ENCODE measurements at places on chromosomes 6 and 20.

GRCh38 chr6:102799051-102799450 lies 1405.5 kb downstream of the GRIK2 start:
- DNase-seq = no peak

- no peak for DNase-seq
These were observed 46.6 kb downstream of the MYB start for GRCh38 chr6:135227758-135228157.

DNA sequence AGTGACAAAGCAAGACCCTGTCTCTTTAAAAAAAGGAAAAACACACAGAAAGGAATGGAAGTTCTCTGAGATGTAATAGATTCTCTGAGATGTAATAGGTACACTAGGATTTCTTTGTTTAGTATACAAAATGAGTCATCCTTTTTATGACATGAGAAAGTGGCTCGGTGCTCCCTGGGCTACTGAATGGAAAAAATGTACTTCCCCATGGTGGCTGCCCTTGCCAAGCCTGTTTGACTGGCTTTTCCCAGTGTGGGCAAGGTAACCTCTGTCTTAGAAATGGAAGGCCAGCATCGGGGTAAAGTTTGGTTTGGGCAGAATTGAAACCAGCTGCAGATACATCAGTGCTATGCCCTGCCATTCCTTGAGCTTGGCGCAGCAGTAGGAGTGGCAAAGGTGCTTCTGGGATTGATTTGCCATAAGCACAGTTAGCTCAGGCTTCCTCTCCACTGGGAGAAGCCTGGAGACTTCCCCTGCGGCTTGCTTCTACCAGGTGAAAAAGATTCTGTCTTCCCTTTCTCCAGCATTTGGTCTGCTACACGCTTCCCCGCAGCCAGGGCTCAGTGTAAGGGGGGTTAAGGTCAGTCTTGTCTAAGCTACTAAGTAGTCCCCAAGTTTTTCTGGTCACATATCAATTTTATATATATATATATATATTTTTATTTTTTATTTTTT lies 24.5 kb downstream of the ARFGEF2 start:
- no peak for DNase-seq

DNA sequence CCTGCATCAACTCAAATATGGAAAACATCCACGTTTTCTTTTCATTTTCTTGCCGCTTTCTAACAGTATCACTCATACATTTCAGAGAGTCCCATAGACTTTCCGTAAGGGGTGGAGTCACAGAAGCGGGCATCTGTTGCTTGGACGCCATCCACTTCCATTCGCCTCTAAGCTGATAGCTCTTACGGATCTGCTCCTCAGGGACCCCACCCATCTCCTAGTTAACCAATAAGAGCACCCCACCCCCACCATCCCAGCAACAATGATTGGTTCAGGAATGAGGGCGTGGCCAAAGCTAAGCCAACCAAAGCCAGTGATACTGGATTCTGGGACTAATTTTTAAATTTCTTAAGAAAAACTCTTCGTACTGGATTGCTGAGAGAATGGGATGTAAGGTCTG lies 42.4 kb downstream of the SLC2A10 start:
- no peak for DNase-seq

DNA sequence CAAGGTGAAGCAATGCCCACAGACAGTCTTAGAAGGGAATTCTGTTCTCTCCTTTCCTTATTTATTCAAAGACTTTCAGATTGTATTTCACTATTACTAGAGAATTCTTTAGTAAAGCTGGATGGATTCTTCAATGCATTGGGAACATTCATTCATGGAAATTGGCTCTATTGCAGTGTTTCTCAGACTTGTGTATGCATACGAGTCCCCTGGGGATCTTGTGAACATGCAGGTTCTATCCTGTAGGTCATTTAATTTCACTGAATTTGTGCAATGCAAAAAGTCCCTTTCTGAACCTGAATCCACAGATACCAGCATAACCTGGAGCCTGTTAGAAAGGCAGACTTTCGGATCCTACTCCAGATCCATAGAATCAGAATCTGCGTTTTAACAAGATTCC lies 160.9 kb upstream of the AHI1 start:
- DNase-seq = no peak

DNA sequence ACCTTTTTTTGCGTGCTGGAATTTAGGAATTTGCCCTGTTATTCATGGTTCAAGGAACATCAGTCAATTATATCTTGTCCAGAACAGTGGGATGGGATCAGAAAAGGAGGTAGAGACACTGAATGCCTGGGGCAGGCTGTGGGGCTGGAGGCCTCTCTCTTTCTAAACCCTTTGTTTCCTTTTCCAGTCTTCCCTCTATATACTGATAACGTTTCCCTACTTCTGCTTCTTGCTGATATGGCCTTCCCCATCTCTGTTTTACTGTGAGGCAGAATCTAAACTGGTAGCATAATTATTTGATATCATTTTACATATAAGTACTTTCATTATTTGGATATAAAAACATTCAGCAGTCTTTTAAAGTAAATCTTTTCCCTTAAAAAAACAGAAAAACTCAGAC lies 67.5 kb downstream of the DNAH8 start:
- DNase-seq = no peak

- DNase-seq = no peak
These were observed 55.1 kb downstream of the KIF16B start for GRCh38 chr20:16517946-16518783.

DNA sequence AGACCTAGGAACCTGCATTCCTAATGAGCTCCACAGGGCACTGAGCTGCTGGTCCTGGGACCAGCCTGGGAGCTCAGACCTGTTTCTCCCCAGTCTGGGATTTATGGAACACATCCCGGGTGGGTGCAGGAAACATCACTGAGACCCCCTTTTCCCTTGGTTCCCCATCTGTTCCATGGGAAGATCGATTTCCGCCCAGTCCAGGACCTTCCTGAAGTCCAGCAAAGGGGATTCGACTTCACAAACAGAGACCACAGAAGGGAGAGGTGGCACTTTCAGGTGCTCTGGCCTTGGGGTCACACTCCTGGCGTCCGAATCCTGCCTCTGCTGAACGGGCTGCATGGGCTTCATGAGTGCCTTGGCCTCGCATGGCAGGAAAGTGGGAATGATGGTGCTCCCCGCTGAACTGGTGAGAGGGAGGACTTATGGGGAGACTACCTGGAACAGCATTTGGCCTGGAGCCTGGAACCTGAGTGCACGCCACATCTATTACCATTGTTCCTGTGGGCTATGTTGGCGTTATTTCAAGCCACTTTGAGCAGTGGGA lies 296.3 kb downstream of the TAF4 start:
- no peak for DNase-seq

DNA sequence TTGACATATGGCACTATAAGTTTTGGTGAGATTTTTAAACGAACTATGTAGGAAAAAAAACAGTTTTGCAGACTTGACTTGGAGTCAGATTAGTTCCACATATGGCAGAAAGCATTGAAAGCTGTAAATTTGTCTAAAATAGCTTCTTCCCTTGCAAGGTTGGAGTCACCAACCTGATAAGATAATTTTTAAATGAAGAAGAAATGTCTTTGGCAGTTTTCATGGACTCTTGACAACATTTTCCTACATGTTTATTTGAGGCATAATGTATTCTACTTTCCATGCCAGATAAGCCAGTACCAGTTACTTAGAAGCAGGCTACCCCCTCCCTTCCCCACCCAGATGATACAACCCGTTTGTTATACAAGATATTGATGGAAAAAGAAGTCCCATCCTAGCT lies 5.2 kb downstream of the KLHL32 start:
- DNase-seq = no peak

DNA sequence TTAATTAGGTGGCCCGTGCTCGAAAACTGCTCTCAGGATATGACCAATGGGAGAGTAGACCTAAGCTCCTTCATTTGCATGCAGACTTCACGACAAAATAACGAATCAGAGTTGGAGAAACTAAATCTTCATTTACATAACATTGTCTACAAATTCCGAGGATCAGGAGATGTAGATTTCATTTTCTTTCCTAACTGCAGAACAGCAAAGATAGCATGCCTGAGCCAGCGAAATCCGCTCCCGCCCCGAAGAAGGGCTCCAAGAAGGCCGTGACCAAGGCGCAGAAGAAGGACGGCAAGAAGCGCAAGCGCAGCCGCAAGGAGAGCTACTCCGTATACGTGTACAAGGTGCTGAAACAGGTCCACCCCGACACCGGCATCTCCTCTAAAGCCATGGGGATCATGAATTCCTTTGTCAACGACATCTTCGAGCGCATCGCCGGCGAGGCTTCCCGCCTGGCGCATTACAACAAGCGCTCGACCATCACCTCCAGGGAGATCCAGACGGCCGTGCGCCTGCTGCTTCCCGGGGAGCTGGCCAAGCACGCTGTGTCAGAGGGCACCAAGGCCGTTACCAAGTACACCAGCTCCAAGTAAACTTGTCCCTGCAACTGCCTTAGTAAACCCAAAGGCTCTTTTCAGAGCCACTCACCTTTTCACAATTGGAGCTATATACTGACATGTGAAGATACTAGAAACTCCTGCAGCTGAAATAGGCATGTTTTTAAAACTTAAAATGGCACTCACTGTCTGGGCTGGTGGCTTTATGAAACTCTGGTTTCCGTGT lies 96.5 kb downstream of the HFE start:
- DNase-seq = peak; percentile 38

GRCh38 chr6:5361396-5361795 lies 100.1 kb downstream of the FARS2 start:
- DNase-seq = no peak

DNA sequence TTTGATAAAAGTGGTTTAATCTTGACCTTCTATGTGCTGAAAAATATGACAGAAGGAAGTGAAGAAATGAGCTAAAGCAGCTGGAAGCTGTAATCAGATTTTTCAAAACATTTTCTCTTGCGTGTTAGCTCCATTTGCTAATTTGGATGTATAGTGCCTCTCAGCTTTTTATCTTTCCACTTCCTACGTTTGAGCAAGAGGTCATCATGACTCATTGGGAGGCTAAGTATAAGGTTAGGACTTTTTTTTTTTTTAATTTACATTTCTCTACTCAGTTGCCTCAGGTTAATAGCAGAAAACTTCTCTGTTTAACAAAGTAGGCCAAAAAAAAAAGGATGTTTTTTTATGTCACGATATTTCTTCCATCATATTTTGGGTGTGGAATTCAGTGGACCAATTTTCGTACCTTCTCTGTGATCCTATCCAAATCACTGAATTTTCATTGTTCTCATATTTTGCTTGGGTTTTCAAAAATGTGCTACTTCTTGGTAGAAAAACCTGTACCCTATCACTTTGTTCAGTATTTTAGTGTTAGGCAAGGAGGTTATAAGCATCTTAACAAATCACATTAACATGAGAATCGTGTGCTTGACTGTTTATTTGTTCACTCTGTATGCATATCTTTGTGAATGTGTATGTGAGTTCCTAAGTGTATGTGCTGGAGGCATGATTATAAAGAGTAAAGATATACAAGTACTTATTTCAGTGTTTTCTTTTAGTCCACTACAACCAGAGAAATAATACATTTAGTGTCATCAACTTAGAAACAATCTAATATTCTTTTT lies 1028.3 kb upstream of the EYS start:
- no peak for DNase-seq

- no peak for DNase-seq
These were observed 49.0 kb downstream of the MDGA1 start for GRCh38 chr6:37648465-37649330.

DNA sequence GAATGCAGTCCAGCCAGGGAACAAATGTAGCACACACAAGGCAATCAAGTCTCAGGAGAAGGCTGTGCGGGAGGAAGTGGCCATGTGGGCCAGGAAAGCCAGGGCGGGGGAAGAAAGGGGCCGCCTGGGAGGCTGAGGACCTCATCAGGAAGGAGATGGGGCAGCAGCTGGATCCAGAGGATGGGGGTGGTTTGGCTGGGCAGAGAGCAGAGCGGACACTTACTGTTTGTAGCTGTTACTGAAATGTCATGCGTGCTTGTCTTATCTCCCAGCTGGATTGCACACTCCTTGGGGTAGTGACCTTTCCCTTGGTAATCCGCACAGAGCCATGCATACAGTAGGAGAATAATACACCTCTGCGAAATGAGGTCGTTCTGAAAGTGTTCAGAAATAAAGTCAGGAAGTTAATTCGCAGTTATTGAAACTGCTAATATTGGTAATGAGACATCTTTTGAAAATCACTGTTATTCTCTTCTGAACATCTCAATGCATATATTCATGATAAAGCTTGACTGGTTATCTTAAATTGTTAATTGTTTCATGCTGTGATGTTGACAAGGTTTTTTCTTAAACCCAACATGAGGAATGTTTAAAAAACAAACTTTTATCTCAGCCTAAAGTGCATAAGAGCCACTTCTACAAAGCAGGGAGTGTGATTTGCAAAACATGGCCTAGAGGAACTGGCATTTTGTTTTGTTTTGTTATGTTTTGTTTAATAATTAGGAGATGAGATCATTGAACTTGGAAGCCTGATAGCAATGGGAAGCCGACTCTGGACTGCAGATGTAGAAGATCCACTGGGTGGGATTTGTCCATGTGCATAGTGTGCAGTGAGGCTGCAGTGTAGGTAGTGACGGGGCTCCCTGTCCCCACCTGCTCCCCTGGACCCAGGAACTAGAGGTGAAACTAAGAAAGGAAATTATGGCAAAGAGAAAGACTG lies 18.0 kb upstream of the MAP3K4 start:
- DNase-seq = no peak

- DNase-seq = no peak
These were observed 114.9 kb upstream of the PTPN1 start for GRCh38 chr20:50395251-50395729.

GRCh38 chr6:49540614-49541013 lies 9.9 kb upstream of the C6orf141 start:
- no peak for DNase-seq

- no peak for DNase-seq
These were observed 2.4 kb downstream of the JAG1 start for GRCh38 chr20:10671221-10671918.

DNA sequence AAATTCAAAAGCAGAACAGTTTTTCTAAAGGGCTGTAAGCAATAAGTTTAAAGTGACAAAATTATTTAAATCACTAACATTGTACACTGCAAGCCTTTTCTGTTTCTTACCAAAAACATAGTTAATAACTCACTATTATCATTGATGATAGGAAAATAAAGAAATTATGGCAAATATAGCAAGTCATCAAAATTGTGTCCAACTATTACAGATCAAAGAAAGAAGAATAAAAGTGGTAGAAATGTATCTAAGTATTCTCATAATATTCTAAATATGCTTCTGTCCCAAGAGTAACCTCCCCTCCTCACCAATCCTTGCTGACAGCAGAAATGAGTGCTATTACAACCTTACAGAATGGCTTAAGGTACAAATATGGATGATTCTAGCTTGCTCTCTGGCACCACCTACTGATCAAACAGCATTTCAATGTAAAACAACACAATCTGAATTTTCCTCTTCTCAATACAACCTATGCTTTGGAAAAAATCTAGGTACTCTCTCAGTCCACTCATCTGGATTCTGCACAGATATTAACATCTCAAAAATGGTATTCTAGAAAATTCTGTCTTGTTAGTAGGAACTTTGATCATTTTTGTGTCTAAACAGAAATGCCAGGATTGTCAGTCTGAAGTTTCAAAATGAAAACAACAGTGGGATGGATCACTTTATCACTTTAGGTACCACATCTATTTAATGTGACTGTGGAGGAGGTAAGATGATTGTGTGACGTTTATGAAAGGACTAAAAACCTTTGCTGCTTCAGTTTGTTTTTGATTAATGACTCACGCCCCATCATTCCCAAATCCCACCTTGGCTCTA lies 40.9 kb downstream of the ZFP64 start:
- no peak for DNase-seq

- no peak for DNase-seq
These were observed 344.6 kb upstream of the MARCKS start for GRCh38 chr6:113512576-113512975.

Data from activated CD4-positive, alpha-beta T cell treated with anti-CD3 and anti-CD28 coated beads for 1 hour (primary cell).